Spinal cord (tissue), 10 donors: ENCODE measurements at places on chromosomes 3 and 15.

GRCh38 chr3:183214277-183214612, 38.8 kb upstream of the B3GNT5 start:
- no peak for DNase-seq

- DNase-seq, result no peak
Measured at GRCh38 chr3:166498446-166498845, 661.2 kb upstream of the BCHE start.

- no peak for DNase-seq
Measured at GRCh38 chr3:18806633-18807032, 341.7 kb upstream of the KCNH8 start.

GRCh38 chr15:72566973-72567372, 87.5 kb upstream of the GOLGA6B start:
- no peak for DNase-seq

GRCh38 chr3:37611771-37612170, 249.9 kb upstream of the CTDSPL start:
- DNase-seq, result no peak

- no peak for DNase-seq
Measured at GRCh38 chr3:121330118-121330517, 215.7 kb downstream of the POLQ start.

- no peak for DNase-seq
Measured at GRCh38 chr3:194049394-194049793, 86.6 kb upstream of the HES1 start.

DNA sequence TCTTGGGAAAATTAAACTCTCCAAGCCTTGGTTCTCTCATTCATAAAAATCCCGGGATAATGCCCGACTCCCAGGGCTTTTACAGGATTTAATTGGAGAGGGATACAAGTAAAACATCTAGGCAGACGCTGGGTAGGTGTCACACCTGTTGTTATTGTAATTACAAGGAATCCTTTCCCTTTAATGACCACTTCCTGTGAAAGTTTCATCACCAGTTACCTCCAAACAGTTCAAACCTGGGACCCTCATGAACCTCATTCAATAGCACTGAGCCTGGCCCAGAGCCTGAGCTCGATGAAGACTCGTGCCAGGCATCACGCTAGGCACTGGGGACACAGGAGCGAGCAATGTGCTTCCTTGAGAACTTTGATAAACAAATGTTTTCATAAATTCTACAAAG, 2.1 kb upstream of the RYK start:
- no peak for DNase-seq

DNA sequence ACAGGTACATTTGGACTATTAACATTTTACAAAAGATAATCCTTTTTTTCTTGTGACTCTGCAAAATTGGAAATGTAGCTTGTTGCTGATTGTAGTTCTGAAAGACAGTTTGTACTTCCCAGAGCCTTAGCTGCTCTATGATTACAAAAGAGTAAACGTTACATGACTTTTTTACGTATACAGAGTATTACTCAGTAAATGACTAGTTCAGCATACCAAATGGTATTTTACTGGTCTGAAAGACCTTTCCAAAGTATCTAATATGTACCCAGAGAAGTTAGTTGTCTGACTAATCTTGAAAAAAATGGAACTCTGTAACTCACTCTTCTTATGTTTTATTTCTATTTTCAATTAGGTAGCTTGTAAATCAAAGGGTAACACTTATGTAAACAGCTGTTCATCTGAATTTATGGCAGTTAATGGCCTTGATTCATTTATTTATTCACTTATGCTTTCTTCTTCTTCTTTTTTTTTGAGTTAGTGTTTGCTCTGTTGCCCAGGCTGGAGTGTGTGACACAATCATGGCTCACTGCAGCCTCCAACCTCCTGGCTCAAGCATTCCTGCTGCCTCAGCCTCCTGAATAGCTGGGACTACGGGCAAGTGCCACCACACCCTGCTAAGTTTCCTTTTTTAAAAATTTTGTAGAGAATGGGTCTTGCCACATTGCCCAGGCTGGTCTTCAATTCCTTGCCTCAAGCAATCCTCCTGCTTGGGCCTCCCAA, 151.7 kb downstream of the C3orf38 start:
- no peak for DNase-seq
